ENCODE measurements at places on chromosomes 4 and X.
A peak's percentile ranks its signal among the peaks of the same experiment; 100 is the strongest.

DNA sequence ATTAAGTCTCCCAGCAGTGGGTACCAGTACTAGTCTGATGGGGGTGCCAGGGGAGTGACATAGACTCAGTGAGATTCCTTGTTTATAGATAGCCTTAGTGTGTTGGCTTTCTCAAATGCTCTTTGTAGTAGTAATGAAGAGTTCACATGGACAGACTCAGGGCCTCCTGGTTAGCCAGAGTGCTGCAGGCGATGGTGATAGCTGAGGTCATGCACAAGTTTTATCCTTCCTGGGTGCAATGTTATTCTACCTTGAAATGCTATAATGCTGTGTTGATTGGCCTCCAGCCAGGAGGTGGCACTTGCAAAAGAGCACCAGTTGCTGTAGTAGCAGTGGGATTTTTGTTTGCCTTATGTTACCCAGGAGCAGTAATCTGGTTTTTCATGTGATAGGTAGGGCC, 35.5 kb upstream of the ADH4 start:
- no peak for DNase-seq

DNA sequence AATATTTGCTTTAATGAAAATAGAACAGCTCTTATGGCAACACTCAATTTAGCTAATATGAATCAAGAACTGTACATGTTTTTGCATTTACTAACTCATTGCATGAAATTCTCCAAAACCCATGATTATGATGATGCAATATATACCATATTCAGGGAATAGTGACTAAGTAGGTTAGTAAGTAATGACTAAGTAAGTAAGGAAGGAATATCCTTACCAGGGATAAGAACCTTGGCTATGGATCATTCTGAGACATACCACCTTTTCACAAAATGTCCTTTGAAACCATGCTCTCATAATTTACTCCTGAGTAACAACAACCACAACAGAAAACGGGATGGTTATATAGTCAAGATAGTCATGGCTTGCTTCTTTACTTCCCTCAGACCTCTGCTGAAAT, 1513.0 kb downstream of the STIM2 start:
- DNase-seq: peak; percentile 13

GRCh38 chr4:103168993-103169392, 29.1 kb downstream of the CENPE start:
- DNase-seq: no peak

DNA sequence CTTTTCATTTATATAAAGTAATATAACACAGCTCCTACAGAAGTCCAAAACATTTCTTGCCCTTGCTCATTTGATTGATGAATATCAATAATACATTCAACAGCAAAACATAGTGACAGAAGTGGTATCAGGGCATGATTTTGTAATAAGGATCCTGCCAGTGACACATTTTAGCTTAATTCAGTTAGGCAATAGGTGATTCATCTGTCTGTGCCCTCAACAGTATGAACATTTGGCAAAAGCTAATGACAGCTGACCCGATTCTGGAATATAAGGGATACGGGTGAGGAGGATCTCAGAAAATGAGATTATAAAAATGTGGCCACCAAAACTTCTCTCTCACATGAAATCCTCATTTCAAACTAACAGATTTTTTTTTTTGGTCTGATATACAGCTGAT, 294.0 kb downstream of the CAMK2D start:
- peak; percentile 75 for DNase-seq

DNA sequence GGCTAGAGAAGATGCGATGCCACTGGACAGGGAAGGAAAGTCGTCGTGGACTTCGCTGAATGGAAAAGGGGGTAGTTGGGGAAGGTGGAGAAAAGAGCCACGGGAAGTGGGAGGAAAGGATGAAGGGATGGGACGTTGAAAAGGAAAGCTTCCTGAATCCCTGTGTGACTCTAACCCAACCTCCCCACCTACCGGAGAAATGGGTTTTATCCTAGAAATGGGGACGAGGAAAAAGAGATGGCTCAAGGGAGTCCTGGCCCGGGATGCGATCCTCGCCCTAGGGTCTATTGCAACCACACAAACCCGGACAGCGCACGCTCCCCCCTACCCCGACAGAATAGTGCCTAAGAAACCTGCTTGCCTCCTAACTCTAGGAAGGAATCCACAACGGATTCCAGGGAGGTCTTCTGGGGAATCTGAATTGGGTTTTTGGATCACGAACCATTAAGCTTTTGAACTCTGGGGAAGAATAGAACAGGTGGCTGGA, 738 bp upstream of the TSPAN5 start:
- DNase-seq: no peak

DNA sequence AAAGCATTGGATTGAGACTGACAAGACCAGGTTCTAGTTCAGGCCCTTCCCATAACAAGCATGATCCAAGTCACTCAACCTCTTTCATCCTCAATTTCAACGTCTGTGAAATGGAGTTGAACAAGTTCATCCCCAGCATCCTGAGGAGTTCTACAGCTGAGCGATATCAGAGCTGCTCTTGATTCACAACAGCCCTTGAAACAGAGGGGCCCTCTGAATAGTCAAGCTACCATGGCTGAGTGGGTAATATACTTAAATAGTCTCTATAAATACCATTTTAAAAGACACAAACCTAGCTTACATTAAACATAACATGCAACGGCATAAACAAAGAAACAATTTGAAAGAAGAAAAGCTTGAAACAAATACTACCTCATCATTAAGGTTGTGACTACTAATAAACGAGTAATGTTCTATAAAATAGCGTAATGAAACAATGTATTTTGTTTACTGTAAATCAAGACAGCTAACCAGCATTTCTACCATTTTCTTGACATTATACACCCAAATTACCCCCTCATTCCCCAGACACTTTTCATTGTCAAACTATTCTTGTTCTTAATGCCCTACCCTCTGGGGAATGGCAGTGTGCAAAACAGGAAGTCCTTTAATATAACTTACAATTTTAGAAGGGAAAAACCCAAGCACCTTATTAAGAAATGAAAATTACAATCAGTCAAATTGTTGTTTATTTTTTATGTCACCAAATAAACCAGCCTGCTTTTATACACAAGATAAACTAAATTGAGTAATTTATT, 202.3 kb downstream of the PARM1 start:
- no peak for DNase-seq

- no peak for DNase-seq
These were observed 59.1 kb downstream of the FAM184B start for GRCh38 chr4:17722356-17722700.

DNA sequence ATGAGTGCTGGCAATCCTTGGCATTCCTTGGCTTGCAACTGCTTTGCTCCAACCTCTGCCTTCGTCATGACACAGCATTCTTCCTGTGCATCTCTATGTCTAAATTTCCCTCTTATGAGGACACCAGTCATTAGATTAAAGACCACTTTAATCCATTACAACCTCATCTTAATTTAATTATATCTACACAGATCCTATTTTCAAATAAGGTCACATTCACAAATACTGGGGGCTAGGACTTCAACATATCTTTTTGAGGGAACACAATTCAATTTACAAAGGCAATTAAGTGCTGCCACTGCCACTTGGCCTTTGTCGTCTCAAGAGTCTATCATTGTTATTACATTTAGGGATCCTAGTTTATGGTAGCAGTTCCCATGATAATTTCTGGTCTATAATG, 163.7 kb upstream of the PPP1R2C start:
- no peak for DNase-seq

- DNase-seq: no peak
These were observed 44.3 kb downstream of the BMPR1B start for GRCh38 chr4:94802091-94802490.

DNA sequence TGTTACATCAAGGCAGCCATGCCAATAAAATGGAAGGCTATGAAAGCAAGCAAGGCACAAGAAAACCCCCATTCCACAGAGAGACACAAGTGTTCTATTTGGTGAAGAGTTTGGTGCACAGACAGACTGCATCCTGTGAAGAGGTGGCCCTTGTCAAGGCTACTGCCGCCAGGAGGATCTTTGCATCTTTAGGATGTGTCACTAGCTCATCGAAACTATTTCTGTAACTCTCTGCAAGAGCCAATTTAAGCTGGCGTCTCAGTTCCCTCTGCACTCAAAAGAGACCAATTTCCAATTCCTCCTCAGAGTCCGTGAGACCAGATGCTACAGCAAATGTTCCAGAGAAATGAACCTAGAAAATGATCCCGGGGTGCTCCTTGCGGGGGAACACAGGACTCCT, 91.0 kb downstream of the PHKA2 start:
- no peak for DNase-seq

GRCh38 chr4:67684839-67685531, 16.0 kb downstream of the UBA6 start:
- DNase-seq: no peak

DNA sequence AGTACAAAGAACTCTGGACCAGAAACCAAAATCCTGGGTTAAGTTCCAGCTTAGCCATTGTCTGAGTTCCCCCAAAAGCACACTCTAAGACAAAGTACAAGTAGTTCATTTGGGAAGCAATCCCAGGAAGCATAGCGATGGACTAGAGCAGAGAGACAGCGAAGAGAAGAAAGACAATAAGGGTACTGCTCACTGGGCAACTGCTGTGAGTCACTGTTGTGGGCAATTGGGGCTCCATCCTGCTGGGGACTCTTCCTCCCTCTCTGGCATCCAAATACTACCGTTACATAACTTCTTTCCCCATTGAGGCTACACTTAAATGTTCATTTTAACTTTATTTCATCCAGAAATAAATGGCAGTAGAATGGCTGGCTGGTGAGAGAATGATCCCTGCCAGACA, 14.1 kb downstream of the SRPX start:
- DNase-seq: no peak

GRCh38 chrX:118879586-118879985, 56.0 kb downstream of the ZCCHC12 start:
- DNase-seq: no peak

DNA sequence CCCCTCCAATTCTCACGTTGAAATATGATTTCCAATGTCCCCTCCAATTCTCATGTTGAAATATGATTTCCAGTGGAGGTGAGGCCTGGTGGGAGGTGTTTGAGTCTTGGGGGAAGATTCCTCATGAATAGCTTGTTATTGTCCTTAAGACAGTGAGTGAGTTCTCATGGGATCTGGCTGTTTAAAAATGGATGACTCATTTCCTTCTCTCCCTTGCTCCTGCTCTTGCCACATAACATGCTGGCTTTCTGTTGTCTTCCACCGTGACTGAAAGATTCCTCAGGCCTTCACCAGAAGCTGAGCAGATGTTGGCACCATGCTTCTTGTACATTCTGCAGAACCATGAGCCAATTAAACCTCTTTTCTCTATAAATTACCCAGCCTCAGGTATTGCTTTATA, 346.8 kb upstream of the TECRL start:
- no peak for DNase-seq

DNA sequence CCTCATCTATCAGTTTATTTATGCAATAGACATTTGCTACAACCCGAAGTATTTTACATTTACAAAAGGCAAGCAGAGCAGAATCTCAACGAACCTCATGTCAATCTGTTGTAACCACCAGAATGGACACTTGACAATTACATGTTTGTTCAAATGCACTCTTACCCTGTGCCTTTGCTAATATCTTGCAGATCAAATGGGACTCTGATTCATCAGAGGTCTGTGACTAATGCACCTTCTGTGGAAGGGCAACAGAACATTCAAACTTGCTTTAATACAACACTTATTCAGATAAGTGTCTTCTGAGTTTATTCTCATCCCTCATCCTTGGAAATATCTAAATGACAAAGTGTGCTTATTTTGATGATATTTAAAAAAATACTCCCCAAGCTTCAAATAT, 644.7 kb upstream of the PCDH10 start:
- DNase-seq: no peak

DNA sequence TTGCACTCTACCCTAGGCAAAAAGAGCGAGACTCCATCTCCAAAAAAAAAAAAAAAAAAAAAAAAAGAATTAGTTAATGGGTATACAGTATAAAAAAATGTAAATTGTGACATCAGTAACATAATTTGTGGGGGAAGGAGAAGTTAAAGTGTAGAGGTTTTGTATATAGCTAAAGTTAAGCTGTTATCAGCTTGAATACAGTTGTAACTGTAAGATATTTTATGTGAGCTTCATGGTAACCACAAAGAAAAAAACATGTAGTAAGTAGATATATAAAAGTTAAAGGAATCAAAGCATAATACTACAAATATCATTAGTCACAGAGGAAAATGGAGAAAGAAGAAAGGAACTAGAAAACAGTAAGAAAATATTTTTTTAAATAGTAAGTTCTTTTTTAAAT, 53.2 kb upstream of the EPGN start:
- DNase-seq: no peak
